Stimulated activated effector memory CD8-positive, alpha-beta T cell treated with anti-CD3 and anti-CD28 coated beads, Interleukin-12 subunit alpha, Interleukin-12 subunit beta, amount 100 ng/mL, for 72 hours (primary cell): ENCODE measurements at places on chromosomes 5 and 9.

DNA sequence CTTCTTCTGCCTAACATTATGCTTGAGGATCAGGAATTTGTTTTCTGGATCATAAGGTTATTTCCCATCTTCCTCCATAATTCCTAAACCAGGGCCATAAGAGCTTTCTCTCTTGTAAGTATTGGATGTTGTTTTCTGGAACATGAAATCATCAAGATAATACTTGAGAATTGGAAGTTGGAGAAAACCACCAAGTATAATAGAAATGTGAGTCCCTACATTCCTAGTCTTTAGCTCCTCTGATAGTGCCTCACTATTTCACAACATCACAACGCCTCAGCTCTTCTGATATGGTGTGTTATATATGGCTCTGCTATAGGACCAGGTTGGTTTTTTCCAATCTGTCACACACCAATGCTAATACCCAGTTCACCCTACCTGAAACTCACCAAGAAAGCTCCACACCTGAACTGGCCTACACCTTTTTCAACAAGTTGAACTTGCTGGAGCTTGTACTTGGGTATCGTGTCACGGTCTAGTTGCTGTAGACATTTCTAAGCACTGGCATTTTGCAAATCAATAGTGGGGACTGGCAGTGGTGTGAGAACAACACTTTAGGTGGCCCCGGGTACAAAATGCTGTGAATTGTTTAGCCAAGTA lies 141.1 kb downstream of the ACTBL2 start:
- no peak for DNase-seq

DNA sequence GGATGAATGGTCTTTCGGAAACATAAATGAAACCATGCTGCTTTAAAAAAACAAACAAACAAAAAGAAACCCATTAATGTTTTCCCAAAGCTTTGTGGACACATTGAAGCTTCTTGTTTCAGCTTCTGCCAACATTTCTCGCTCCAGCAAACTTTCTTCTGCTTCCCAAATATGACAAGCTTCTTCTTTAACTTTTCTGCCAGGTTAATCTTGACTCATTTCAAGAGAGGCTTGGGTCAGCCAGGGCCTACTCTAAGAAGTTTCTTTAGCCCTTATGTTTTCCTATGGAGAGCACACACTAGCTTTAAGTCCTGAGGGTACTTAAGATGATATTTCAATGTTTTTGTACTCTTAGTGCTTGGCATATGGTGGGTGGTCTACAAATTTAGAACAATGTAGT lies 6.1 kb downstream of the ANXA1 start:
- DNase-seq, result no peak

GRCh38 chr5:116507051-116507537 lies 67.5 kb downstream of the SEMA6A start:
- DNase-seq, result no peak

- DNase-seq, result no peak
These were observed 13.0 kb upstream of the NR5A1 start for GRCh38 chr9:124520206-124520596.

DNA sequence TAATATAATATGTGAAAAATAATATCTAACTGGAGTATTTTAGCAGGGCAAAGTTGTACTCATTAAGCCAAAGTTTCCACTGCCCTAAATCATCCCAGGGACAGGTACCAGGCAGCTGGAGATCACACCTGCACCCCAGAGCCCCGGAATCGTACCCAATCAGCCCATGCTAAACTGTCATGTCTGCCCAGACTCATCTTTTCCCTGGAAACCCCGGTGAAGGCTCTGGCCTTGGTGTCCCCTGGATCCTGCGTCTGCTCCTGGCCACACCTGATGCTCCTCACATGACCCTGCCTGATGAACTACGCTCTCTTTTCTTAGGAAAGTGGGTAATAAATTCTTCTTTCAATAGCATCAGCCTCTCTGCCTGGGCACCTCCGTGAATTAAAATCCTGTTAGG lies 15.6 kb upstream of the IRX2 start:
- no peak for DNase-seq

- no peak for DNase-seq
These were observed 31.7 kb downstream of the MTX3 start for GRCh38 chr5:79959407-79959806.

DNA sequence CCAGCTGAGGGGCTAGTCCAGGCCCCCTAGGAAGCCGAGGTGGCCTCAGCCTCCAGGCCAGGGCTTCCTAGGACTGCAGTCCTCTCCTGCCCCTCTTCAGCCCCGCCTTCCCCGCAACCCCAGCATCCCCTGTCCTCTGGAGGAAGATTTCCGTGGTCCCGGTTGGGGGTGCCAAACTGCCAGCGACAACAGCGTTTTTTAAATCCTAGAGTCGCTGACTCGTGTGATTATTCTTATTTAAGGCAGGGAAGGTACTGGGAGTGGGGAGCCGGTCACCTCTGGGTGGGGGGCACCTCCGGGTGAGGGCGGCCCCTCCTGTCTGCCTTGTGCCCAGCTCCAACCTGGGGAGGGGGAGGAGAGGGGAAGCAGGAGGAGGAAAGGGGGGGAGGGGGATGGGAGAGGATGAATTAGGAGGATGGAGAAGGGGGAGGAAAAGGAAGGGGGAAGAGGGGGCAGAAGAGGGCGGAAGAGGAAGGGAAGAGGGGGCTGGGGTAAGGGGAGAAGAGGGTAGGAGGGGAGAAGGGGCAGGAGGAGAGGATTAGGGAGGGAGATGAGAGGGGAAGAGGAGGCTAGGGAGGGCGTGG lies 173.1 kb upstream of the IER5L start:
- no peak for DNase-seq

- no peak for DNase-seq
These were observed 16.5 kb upstream of the SPARC start for GRCh38 chr5:151703227-151703626.

GRCh38 chr9:16708656-16709435 lies 161.6 kb downstream of the BNC2 start:
- DNase-seq, result no peak

- no peak for DNase-seq
These were observed 114.1 kb downstream of the GABBR2 start for GRCh38 chr9:98594546-98595160.

GRCh38 chr5:128097781-128098180 lies 14.2 kb downstream of the SLC12A2 start:
- DNase-seq, result no peak

- no peak for DNase-seq
These were observed 141.1 kb upstream of the RAD23B start for GRCh38 chr9:107141967-107142366.

- no peak for DNase-seq
These were observed 49.2 kb downstream of the EQTN start for GRCh38 chr9:27247756-27248155.

DNA sequence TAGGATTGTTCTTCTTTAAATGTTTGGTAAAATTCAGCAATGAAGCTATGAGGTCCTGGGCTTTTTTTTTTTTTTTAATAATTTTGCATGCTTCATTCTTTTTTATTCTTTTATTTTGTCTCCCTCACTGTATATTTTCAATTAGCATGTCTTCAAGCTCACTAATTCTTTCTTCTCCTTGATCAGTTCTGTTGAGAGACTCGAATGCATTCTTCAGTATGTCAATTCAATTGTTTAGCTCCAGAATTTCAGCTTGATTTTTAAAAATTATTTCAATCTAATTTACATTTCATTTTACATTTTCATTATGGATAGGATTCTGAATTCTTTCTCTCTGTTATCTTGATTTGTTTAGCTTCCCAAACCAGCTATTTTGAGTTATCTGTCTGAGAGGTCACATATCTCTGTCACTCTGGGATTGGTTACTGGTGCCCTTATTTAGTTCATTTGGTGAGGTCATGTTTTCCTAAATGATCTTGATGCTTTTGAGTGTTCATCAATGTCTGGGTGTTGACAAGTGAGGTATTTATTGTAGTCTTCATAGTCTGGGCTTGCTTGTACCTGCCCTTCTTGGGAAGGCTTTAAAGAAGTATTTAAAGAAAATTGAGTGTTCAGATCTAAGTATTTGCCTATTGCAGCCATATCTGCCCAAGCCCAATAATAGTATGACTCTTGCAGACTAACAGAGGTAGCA lies 9.1 kb downstream of the LURAP1L start:
- no peak for DNase-seq

GRCh38 chr5:1161833-1162229 lies 39.6 kb upstream of the SLC6A19 start:
- DNase-seq, result no peak

- DNase-seq, result no peak
These were observed 2.6 kb downstream of the RAB24 start for GRCh38 chr5:177300951-177301350.

GRCh38 chr9:8514760-8515159 lies 715.2 kb upstream of the DMAC1 start:
- no peak for DNase-seq

- no peak for DNase-seq
These were observed 22.3 kb downstream of the CAAP1 start for GRCh38 chr9:26870292-26870691.

DNA sequence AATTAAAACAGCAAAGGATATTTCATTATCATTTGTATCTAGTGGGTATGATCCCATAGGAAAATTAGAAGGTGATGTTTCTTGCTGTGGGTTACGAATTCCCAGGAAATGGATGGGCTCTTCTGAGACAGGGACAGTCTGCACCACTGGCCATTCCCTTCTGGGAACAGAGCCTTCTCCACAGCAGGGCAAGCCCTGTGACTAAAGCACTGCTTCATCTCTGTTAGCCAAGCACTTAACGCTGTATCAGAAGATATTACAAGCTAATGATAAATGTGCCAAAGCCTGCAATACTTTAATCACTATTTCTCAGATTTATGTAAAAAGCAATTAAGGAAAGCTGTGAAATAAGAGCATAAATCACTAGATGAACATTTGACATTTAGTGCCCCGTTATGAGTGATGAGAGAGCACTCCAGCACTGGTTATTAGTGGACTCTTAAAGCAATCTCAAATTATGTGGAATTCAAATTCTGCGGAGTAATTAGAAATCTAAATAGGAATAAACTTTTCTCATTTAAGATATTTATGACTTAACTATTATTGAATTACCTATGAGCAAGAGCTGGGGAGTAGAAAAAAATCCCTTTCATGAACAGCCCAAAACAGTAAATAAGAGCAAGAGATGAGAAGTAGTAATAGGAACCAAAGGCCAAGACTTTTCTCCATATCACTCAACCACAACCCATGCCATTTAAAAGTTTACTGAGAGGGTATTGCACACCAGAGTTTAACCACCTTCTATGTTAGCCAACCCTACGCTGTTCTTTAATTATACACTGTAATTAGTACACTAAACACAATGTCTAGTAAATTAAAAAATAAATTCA lies 49.2 kb downstream of the FAM240B start:
- no peak for DNase-seq

DNA sequence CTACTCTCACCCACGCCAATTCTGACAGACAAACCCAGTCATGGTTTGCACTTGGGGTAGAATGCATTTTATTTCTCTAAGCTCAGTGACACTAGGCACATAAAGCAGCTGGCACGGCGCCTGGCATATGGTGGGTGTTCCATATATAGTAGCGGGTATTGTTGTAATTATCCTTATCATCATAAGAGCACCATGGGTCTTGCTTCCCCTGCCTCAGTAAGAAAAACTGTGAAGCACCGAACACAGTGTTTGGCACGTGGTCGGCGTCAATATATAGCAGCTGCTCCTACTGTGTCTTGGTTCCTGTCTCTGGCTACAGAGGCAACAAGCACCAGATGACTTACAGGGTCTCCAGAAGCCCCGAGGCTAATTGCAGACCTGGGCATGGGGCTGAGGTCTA lies 194.1 kb upstream of the PANK3 start:
- no peak for DNase-seq

GRCh38 chr5:159909126-159909525 lies 7.2 kb upstream of the ADRA1B start:
- no peak for DNase-seq

DNA sequence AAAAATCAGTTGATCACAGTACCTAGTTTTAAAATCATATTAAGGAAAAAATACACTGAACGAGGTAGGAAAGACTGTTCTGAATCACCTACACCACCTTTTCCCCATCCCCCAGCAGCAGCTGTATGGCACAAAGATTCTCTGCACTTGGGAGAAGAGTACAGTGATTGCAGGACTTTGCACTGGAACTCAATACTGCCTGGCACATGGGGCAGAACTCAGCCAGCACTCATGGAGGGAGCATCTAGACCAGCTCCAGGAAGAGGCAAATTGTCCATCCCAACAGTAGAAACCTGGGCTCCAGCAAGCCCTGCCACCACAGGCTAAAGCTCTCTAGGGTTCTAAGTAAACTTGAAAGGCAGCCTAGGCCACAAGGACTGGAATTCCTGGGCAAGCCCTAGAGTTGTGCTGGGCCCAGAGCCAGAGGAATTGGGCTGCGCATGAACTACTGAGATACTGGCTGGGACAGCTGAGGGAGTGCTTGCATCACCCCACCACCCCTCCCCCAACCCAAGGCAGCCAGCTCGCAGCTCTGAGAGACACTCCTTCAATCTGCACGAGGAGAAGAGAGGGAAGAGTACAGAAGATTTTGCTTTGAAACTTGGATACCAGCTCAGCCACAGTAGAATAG lies 654.4 kb upstream of the CDH6 start:
- DNase-seq, result no peak

- no peak for DNase-seq
These were observed 334.7 kb downstream of the DIRAS2 start for GRCh38 chr9:90307891-90308290.

GRCh38 chr9:13165236-13165945 lies 114.1 kb downstream of the MPDZ start:
- DNase-seq, result no peak

DNA sequence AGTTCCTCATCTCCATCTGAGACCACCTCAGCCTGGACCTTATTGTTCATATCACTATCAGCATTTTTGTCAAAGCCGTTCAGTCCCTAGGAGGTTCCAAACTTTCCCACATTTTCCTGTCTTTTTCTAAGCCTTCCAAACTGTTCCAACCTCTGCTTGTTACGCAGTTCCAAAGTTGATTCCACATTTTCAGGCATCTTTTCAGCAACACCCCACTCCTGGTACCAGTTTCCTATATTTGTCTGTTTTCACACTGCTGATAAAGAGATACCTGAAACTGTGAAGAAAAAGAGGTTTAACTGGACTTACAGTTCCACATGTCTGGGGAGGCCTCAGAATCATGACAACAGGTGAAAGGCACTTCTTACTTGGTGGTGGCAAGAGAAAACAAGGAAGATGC lies 622.1 kb downstream of the MAT2B start:
- DNase-seq, result no peak

DNA sequence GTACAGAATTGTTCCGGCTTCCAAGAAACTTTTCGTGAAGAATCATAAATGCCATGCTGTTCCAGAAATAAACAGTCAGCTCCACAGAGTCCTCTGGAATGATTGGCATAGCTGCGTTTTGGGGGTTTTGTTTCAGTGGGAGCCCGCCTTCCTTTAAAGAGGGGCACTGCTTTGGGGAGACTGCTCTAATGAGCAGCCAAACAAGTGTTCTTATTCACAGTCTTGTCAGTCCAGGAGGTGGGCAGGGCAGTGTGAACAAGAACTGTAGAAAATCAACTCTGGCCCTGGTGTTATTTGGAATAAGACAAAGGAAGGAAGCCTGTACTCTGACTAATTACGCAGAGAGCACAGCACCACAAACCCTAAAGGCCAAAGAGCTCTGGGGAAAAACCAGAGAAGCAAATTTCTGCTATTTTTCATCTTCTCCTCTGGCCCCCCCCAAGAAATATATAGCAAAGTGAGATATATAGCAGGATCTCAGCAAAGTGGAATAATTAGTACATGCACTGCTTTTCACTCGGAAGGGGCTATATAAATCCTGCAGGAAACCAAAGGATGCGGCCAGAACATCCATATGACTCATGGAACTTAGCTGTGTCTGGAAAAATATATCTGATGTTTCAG lies 92.9 kb downstream of the GLDC start:
- no peak for DNase-seq
